Stimulated activated CD8-positive, alpha-beta memory T cell treated with anti-CD3 and anti-CD28 coated beads, Interleukin-12 subunit alpha, Interleukin-12 subunit beta, amount 100 ng/mL, for 1 hour (primary cell): ENCODE measurements at places on chromosomes 5 and 9.

DNA sequence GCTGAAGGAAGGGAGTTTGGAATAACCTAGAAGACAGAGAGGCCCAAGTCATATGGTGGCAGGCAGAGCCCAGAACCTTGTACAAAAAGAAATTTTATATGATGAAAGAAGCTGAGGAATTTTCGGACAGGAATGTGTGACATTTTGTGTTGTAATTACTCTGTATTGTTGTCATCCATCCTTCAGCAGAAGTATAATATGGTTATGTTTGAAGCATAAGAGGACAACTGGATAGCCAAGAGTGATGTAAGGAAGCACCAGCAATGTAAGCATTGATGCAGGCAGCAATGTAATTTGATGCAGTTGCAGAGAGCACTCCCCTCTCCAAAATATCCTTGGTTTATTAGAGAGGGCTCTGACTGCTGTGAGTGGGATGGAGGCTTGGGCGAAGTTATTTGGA lies 19.1 kb upstream of the SNX2 start:
- DNase-seq: no peak

DNA sequence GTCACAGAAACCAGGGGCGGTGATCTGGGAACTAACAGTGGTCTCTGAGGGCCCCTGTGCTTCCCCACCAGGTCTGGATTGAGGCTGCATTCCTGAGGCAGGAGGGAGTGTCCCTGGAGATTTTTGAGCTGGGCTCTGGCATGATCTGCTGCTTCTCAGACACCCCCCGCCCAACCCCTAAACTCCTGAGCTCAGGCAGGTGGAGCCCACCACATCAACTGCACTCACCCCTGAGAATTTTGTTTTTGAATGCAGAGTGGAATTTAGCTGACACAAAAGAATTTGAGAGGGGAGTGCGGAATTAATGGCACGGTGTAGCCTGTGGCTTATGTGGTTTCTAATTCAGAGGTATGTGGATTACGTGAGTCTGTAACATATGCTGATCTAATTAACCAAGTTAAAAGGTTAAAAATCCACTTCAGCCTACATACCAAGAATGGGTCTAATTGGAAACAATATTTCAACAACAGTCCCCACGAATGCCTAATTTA lies 23.9 kb upstream of the CTSL start:
- no peak for DNase-seq

- DNase-seq: no peak
These were observed 233.1 kb upstream of the GAS1 start for GRCh38 chr9:87180361-87180760.

- DNase-seq: no peak
These were observed 369.7 kb downstream of the LRRC70 start for GRCh38 chr5:62948301-62948700.

- no peak for DNase-seq
These were observed 22.8 kb upstream of the SLC25A51 start for GRCh38 chr9:37926737-37927118.

GRCh38 chr5:142186514-142186856 lies 77.9 kb downstream of the NDFIP1 start:
- DNase-seq: no peak

DNA sequence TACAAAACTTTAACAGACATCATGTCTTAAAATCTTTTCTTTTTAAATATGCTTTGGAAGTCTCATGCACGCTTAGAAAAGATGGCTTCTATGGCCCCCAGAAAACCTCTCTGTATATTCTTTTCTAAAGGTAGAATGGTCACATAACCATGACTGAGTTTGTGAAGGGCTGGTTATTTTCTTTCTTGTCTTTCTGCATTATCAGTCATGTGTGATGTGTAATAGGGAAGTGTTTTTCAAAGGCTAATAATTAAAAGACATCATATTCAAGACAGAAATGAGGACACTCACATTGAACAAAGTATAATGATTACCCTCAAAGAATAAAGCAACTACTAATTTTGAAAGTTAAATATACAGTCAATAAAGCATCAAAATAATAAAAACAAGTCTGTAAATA lies 253.4 kb downstream of the TRPM3 start:
- no peak for DNase-seq

GRCh38 chr9:129776938-129777768 lies 24.3 kb upstream of the PTGES start:
- DNase-seq: no peak

DNA sequence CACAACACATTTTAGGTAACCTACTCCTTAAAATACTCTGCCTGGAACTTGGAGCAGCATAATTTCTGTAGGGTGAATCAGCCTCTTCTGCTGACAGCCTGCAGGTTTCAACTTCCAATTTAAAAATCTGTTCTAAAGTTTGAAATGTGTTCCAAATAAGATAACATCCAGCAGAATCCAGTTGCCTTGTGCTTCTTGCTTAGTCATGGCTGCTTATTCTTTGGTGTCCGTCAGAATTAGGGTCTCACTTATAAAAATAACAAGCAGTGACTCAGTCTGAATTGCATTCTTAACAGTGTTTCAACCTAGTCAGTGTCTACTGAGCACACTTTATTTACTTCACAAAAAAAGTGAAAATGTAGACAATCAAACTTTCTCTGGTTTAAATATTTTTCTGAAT lies 3.7 kb downstream of the CDH6 start:
- no peak for DNase-seq

DNA sequence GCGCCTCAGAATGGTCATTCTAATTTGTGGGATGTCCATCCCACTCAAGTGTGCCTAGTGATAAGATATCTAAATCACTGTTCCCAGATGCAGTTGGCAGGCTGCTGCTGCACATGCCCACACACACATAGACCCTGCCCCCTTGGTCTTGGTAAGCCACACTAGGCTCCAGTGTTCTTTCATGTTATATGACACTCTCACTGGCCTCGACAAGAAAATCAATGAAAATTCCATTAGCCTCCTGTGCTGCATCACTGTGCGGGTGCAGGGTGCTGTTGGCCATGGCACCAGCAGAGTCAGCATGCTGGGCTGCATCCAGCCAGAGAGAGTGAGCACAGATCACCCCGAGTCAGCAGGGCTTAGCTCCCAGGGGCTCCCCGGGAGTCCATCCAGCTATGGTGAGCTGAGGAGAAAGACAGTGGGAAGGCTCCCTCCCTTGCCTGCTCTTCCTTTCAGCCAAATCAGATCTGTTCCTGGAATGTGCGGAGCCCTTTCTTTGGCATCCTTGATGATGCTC lies 59.9 kb downstream of the ABLIM3 start:
- DNase-seq: no peak

GRCh38 chr9:121691890-121692289 lies 40.5 kb downstream of the DAB2IP start:
- DNase-seq: no peak

DNA sequence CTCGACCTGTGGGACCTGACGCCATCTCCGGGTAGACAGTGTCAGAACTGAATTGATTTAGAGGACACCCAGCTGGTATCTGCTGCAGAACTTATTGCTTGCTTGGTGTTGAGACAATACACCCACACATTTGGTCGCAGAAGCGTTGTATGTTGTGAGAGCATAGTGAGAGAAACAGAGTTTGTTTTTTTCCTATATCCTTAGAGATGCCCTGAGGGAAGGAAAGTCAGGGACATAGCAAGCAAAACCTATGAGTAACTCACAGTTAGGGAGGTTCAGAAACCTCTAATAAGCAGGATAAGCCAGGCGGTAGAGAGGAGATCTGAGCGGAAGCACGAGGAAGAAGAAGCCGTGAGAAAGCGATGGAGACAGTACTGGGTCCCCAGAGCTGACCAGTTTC lies 59.8 kb downstream of the PTCD2 start:
- no peak for DNase-seq

DNA sequence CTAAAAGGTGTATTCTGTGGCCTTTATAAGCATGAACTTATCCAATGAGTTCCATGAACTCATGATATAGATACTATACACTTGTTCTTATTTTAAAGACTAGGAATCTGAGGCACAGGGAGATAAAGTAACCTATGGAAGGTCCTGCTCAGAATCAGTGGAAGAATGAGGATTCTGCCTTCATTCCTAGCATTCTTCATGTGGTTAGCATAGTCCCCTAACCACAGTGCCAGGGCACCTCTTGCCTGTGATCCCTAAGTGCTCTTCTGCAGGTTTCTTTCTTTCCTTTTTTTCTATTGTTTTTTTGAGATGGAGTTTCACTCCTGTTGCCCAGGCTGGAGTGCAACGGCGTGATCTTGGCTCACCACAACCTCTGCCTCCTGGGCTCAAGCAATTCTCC lies 174.1 kb downstream of the C9orf152 start:
- no peak for DNase-seq

GRCh38 chr9:93303806-93304573 lies 120.1 kb downstream of the WNK2 start:
- DNase-seq: no peak

DNA sequence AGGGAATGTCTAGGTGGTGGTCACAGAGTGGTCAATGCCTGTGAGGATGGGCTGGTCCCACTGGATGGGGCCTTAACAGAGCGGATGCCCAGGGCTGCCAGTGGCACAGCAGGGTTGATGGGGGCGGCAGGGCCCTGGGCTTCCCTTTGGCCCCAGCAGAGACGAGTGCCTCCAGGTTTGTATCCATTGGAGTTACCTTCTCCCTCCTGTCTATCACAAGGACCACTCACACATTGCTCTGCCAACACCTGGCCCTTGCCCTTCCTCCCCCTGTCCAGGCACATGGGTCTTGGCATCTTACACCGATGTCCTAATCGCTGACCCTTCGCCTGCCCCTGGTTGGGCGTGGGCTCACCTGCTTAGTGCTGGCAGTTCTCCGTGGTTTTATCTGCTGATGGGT lies 26.2 kb upstream of the IRX4 start:
- DNase-seq: no peak

GRCh38 chr5:106860398-106861044 lies 810.2 kb downstream of the EFNA5 start:
- DNase-seq: no peak

DNA sequence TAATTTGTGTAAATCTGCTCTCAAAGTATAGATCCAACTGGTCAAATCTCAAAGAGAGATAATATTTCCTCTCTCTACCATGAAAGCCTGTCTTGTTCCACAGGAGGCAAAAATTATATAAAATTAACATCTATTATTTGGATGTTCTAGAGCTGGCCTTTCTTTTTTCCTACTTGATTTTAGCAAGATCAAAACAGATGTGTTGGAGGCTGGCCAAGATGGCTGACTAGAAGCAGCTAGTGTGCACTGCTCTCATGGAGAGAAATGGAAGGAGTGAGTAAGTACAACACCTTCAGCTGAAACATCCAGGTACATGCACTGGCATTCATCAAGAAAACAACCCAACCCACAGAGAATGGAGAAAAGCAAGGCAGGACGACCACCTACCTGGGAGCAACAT lies 298.6 kb upstream of the SLC24A2 start:
- DNase-seq: no peak

DNA sequence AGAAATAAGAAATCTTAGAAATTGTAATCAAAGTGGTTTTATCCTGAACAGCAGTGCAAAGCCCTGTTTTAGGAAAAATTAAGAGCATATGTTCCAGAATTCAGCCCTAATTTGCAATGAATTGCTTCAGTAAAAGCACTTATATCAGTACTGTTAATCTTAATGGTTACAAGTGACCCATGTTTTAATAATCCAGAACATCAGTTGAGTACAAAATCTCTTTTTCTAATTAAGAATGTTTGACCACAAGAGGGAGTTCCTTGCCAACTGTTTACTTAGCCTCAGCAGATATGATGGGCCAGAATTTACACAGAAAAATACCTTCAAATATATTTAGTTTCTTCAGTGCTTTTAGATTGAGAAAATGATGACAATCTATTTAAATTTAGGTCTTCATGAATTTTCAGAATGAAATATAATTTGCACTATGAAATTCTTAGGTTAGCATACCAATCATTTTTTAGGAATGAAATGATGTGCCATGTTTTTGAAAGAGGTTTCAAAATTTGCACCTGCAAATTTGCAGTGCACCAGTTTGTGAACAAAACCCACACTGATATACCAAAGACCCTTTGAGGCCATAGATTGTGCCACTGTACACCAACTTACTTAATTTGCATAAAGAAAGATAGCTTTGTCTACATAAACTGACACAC lies 926.3 kb upstream of the ARRDC3 start:
- no peak for DNase-seq

DNA sequence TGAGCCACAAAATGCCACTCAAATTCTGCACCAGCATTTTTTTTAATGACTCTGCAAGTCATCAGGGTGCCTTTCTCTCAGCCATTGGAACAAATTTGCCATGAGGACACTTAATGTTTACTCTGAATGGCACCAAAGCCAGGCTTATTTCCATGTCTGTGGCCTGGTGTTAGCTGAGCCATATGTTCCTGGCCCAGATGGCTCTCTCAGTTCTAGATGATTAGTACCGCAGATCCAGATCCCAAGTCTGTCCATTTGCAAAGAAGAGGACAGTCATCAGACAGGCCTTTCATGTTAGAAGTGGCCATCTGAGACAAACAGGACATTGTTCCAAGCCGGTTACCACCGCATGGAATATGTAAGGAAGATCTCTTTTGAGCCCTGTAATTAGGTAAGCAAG lies 70.3 kb downstream of the INSYN2B start:
- DNase-seq: no peak

GRCh38 chr5:174045470-174046025 lies at the start of gene NSG2:
Gene NSG2 (plus strand): TSS chr5:174045706. CDS start chr5:174046756, 1,050 bp downstream.
- no peak for DNase-seq

DNA sequence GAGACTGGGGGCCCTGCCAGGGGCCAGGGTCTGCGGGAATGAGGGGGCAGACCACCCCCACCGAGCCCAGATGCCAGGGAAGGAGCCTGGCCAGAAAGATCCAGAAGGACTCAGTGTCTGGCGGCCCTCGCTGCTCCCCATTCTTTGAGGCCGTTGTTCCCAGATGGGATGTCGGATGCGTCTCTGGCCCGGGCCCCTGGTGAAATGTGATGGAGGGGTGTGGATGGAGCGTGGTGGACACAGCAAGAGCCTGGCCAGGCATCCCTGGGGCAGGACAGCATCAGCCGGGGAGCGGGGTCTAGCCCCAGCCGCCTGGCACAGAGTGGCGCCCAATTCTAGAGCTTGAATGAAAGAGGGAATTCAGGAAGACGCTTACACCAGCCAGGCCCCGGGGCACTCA lies 46.2 kb upstream of the NKD2 start:
- DNase-seq: no peak
